ENCODE measurements at places on chromosomes 6 and 20.
A peak's percentile ranks its signal among the peaks of the same experiment; 100 is the strongest.

- no peak for DNase-seq
Measured at GRCh38 chr6:1958257-1958656, 287.1 kb downstream of the GMDS start.

- DNase-seq = no peak
Measured at GRCh38 chr6:90446164-90446563, 140.7 kb downstream of the MAP3K7 start.

DNA sequence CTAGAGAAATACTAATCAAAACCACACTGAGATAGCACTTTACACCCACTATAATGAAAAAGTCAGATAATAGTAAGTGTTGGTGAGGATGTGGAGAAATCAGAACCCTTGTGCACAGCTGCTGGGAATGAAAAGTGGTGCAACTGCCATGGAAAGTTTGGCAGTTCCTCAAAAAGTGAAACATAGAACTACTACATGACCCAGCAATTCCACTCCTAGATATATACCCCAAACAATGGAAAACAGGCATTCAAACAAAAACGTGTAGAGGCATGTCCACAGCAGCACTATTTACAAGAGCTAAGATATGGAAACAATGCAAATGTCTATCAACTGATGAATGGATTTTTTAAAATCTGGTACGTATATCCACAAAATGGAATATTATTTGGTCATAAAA, 117.5 kb upstream of the C6orf118 start:
- DNase-seq = no peak

GRCh38 chr20:13149371-13150105, 71.5 kb upstream of the ISM1 start:
- no peak for DNase-seq

DNA sequence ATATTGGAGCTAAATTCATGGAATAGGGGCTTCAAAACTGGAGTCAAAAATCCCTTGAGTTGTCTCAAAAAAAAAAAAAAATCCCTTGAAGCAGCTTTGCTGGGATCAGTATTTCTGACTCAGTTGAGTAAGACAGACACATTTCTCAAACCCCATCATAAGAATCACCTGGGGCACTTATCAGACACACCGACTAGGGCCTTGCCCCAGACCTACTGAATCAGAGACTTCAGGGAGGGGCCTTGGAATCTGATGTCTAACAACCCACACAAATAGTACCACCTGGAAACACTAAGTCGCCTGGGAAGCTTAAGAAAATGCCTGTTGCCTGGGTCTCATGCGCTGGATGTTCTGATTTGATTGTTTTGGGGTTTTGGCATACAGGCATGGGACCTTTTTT, 44.9 kb upstream of the RNF144B start:
- no peak for DNase-seq

DNA sequence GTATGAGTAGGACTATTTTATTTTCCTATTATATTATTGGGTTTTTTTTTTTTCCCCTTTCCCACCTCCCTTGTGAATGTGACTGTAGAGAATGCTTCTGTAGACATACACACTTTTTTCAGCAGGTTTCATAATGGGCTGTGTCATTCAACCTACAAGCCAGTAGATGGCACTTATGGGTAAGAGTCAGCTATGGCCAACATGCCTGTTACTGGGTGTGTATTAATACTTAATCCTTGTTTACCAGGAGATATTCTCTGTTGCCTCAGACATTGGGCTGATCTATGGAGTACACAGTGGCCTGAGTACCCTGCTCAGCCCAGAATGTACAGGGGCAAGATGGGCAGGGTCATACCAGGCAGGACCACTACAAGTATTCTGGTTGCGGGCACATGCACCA, 382.5 kb downstream of the EPHA7 start:
- DNase-seq = peak; percentile 50

GRCh38 chr6:166927935-166928643, 28.3 kb downstream of the RNASET2 start:
- no peak for DNase-seq

- DNase-seq = no peak
Measured at GRCh38 chr20:42686057-42686456, 503.6 kb downstream of the PTPRT start.

- no peak for DNase-seq
Measured at GRCh38 chr6:7058250-7058923, 49.4 kb upstream of the RREB1 start.

DNA sequence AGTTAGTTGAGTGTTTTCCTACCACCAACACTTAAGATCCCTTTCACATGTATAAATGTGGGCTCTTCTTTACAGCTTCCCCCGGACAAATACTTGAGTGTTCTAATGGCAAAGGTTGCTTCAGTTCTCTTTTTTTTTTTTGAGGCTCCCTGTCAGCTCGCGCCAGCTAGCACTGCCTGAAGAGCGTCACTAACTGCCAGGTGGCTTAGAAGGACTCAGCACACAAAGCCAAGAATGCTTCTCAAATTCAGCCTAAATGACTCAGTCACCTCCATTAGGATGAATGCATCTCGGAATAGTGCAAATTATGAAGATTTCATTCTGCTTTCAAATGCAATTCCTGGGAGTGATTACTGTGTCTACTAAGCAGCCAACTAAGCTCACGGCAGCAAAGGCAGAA, 150.7 kb upstream of the BTBD3 start:
- DNase-seq = no peak

DNA sequence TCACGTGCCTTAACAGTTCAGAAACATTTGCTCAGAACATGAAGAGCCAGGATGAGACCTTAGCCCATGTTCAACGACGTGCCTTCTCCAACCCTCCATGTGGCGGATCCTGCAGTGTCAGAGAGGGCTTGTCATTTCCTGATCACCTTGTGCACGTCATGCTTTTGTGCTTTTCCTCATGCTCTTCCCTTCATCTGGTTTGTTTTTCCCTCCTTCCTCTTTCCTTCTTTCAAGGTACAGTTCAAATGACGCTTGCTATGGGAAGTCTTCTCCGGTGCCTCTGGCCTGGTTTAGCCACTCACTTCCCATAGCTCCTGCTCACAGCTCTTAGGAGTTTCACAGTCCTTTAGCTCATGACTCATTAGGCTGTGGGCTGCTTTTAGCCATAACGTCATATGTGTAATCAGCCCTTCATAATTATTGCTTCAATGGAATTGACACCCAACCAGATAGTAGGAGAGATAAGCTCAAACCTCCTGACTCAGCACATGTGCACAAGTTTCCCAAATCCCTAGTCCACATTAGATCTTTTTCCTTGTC, 102.7 kb upstream of the CNKSR3 start:
- no peak for DNase-seq

DNA sequence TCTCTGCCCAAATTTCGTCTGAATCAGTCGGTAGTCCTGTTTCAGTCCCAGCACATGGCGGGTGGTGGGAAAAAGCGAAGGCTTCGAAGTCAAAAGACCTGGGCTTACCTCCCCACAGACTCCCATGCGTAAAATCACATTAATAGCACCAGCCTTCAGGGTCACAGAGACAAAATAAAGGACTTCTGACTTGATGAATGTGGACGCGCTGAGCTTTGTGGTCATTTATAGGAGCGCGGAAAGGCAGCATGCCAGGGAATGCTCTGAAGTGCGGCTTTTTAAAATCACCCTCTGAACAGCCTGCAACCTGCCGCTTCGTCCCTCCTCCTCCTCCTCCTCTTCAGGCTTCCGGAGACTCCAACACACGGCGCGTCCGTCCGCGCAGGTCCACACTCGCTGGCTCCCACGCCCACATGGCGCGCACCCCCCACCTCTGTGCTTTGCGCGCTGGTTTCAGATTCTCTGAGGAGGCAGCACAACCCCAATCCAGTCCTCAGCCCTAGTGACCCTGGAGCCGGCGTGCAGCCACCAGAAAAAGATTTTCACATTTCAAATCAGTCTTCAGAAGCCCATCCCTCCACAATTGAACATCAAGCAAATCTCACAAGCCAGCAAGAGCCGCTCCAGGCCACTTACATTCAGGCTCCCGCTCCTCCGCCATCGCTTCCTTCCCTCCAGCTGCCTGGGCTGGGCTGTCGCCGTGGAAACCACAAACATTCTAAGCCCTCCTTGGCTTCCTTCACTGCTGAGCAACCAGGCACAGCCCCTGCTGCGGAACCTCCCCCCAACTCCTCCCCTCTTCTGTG, at the start of gene C6orf118:
Gene C6orf118 (minus strand): TSS at position 680 of the 806 bp plus-strand sequence. CDS start 19 bp downstream, at position 661.
- DNase-seq = peak; percentile 33

- peak; percentile 61 for DNase-seq
Measured at GRCh38 chr6:131250122-131250521, 114.9 kb downstream of the AKAP7 start.

DNA sequence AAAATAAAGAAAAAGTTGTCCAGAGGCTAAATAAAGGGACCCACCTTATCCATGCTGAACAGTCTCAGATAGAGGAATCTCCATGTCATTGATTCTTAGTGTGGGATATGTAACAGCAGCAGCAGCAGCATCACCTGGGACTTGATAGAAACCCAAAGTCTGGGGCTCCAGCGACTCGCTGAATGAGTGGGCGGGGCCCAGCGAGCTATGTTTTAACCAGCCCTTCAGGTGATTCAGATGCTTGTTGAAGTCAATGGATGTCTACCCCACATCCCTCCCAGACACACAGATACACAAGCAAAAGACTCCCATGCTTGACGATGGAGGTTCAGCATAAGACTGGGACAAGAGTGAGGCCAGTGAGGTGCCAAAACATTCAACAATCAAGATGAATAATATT, 298.6 kb downstream of the UBE3D start:
- DNase-seq = no peak

DNA sequence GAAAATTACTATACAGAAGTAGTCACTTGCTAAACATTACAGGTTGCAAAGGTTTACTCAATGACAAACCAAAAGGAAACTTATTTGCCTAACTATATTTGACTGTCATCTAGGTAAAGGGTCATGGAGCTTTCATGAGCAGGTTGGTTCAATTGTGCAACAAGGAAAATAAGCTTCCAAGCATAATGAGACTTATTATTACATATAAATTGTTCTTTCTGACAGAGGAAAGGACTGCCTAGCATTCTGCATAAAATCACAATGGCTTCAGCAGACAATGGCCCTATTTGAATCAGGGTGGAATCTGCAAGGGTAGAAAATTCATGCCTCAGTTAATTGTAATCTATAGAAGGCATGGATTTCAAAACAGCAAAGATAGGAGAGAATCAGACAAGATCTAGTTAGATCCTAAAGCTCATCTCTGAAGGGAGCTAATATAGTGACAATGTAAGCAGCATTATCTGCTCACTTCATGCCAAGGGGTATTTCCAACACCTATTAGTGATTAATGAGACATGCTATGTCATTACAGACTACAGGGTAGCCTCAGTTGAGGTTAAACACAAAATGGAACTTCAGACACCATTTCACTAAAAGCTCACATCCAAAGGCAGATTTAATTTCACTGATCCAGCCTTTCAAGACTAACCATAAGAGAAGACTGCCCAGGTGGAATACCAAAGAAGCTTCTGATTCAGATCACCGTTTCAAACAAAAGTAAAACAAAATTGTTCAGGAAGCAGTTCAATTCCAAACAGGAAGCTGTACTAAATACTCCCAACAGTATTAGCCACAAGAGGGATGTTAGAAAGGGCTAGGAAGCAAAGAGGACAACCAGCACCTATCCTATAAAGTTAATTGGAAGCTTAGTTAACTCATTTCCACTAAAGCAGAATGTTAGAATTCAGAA, 8.5 kb downstream of the STAU1 start:
- peak; percentile 20 for DNase-seq

Measured in midbrain (tissue), 1 donor.